RKO (cell line): ENCODE measurements at places on chromosomes 6 and 20.

GRCh38 chr20:63094767-63095499, 88.2 kb upstream of the BHLHE23 start:
- no peak for DNase-seq

- DNase-seq = peak; percentile 51
Measured at GRCh38 chr6:104325341-104326172, 534.2 kb downstream of the HACE1 start.

GRCh38 chr6:53294095-53294494, 54.7 kb downstream of the ELOVL5 start:
- no peak for DNase-seq

DNA sequence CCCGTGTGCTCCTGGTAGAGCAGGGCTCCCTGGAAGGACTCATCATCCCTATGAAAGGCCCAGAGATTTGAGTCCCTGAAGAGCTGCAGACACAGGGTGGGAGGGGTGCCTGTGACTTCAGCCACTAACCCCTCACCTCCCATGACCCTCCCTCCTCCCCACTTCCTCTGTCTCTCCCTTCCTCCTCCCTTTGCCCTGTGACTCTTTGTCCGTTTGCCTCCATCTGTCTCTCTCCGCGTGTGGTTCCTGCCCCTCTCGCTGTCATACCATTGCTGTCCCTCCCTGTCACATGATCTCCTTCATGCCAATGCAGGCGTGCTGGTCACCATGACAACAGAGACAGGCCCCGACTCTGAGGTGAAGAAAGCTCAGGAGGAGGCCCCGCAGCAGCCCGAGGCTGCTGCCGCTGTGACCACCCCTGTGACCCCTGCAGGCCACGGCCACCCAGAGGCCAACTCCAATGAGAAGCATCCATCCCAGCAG, 19.0 kb downstream of the EPB41L1 start:
- no peak for DNase-seq

GRCh38 chr20:44160133-44160532, 26.9 kb downstream of the JPH2 start:
- DNase-seq = no peak

DNA sequence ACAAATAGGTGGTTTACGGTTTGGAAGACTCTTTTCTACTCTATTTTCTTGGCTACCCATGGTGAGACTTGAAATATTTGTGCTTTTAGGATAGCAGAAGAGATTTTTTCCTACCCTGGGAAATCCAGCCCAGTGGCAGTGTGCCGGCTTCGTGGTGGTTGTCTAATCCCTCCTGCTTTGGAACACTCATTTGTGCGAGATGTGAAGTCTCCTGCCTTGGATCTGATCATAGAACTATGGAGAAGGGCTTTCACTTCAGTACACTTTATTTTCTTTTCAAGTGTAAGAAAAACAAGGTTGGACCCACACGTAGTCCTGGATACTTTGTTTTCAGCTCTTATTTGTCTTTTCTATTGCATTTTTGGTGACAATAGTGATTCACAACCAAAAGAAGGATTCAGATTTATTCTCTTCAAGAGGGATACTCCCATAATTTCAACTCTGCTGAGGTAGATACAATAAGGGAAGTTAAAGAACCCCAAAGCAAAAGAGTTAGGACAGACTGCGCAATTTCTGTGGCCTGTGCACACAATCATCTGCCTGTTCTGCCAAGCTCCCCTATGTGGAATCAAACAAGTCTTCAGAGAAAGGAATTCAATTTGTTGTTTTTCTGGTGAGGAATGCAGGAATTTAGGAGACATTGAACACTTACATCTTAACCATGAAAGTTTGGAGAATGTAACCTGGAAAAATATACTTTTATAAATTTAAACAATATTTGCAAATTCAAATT, 413.2 kb downstream of the GJA1 start:
- no peak for DNase-seq

DNA sequence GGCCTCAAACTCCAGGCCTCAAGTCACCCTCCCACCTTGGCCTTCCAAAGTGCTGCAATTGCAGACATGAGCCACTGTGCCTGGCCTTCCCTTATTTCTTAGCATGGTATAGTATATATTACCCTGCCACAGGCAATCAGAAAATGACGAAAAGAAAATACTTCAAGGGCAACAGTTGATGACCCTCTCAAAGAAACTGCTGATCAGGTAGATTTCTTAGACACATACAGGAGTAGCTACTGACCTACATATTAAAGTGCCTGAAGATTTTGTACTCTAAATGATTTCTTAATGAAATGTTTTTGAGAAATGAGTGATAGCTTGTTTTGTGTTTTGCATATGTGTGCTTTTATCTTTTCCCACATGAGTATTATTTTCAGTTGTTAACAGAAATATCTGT, 4.6 kb downstream of the SLC35F1 start:
- DNase-seq = no peak

DNA sequence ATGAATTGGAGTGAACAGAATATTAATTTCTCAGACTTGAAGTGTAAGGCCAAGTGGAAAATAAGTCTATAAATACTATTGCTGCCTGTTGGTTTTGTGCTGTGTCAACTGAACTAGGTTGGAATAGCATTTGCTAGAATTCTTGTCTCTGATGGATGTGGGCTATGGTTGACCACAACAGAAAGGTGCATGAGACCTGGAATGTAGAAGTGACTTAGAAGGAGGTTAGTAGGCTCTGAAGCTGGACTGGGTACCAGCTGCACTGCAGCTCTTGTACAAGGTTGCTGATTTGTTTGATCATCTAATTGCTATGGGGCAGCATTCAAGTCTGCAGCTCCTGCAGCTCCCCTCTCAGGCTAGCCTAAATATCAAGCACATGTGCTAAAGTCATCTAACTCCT, 479.0 kb upstream of the NRSN1 start:
- DNase-seq = no peak

DNA sequence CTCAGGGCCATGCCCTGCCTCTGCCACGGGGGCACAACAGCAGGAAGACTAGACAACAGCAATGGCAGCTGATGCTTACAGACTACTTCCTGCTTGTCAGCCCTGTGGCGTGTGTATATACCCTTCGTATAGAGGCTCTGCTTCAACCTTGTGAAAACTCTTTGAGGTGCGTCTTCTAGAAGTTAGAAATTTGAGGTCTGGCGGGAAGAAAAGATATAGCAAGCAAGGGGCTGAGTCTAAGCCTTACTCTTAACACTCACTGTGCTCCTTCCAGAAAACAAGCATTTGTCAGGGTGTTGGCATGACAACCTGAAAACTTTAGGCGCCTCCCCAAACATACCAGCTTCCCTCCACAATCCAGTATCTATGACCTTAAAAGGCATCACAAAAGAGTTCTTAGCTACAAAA, 33.3 kb downstream of the JPH2 start:
- DNase-seq = no peak

DNA sequence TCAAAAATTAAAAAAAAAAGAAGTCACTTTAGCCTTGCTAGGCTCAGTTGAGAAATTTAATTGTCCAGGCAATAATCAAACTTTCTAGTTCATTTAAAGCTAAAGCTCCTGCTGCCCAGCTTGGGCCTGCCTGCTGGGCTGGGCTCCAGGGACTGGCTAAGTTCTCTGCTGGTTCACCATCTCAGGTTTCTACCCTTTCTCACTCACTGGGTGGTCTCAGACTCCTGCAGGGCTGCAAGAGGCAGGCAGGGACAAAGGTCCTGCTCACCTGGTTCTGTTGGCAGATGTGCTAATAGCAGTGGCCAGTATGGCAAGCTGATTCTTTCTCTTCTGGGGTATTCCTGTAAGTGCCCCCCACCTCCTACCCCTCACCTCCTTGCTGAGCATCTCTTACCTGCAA, 21.2 kb upstream of the RTF2 start:
- no peak for DNase-seq

DNA sequence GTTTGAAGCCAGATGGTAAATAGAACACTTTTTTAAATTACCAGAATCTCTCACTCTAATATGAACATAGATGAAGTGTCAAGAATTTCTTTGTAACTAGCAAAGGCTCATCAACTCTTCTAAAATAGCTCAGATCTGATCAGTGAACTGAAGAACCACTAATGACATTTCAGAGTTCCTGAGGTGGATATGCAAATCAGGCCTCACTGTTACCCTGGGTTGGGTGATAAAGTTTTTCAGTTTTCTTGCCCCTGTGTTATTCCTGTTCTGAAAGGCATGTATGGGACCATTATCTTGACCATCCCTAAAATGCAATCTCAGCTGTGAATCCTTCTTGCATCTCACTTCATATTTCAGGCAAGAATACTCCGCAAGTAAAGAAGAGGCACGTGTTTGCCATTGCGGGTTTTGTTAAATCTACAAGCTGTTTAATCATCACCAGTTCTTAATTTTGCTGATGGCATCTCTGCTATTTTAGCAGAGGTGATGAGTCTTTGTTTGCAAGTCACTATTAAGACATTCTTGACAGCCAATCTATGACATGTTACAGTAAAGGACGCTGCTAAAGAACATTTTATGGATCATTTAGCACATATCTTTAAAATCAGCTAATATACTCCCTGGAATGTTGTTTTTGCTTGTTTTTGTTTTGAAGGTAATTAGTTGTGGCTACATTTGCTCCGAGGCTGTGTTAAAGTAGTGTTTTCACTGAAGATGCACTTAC, 47.9 kb downstream of the KHDC1L start:
- no peak for DNase-seq

- no peak for DNase-seq
Measured at GRCh38 chr6:31979238-31979898, 2.5 kb upstream of the C4A start.

- DNase-seq = no peak
Measured at GRCh38 chr20:50699688-50700087, 8.3 kb upstream of the RIPOR3 start.

GRCh38 chr20:16621435-16622141, 48.3 kb upstream of the KIF16B start:
- DNase-seq = no peak

GRCh38 chr6:20399518-20399917, 2.2 kb upstream of the E2F3 start:
- no peak for DNase-seq

GRCh38 chr6:25137916-25138232, 141.3 kb upstream of the CARMIL1 start:
- DNase-seq = no peak

DNA sequence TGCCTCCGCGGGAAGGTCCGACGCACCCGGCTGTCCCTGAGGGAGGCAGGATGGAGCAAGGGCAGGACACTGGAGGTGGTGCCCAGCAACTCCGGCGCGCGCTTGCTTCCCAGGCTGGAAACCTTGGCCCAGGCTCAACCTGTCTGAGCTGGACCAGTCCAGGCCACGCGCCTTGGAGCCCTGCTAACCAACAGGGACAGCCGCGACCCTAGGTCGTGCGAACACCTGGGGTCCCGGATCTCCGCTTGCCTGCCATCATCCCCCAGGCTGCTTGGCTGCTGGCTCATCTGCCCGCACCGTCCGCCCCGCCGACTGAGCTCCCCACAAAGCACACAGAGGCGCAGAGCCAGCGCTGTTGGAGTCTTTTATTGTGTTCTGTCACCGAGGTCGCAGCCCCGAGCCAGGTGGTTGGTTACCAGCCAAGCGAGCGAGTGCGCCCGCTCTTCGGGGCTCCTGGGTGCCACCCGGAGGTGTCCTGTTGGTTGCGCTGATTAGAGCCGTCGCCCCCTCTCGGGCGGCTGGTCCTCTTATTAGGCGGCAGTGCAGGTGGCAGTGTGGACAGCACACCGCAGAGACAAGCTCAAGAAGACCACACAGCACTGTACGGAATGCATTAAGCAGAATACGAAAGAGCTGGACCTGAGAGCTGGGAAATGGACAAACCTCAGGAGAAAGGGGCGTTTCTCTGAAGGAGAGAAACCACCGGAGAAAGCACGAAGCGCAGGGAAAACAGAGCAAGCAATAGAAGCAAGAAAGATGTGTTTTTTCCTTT, 3.8 kb downstream of the COL12A1 start:
- no peak for DNase-seq

DNA sequence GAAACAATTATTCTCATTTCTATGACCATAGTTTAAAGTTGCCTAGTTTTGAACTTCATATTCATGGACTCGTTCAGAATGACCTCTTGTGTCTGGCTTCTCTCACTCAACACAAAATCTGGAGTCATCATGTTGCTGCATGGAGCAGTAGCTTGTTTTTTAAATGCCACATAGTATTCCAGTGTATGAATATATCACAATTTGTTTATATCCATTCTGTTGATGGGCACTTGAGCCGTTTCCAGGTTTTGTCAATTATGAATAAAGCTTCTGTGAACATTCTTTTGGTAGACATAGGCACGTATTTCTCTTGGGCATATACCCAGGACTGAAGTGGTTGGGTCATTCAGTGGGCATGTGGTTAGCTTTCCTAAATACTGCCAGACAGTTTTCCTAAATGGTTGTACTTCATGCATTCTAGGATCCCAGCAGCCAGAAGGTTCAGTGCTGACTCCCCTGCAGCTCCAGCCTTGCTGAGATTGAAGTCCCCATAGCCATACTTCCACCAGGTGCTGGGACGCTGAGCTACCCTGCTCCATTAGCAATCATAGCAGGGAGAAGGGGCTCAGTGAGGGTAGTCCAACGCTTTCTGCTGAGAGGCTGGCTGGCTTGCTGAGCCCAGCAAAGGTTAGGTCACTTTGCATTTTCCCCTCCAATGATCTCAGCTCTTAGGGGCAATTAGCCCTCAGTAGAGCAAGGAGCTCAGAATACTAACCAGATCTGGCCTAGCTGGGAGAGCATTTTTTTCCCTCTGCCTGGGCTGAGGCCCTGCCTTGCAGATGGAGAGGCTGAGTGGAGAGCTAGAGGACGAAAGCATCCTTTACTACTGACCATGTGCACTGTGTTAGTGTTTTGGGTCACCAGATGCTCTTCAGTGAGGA, 35.7 kb upstream of the CTNNBL1 start:
- no peak for DNase-seq

DNA sequence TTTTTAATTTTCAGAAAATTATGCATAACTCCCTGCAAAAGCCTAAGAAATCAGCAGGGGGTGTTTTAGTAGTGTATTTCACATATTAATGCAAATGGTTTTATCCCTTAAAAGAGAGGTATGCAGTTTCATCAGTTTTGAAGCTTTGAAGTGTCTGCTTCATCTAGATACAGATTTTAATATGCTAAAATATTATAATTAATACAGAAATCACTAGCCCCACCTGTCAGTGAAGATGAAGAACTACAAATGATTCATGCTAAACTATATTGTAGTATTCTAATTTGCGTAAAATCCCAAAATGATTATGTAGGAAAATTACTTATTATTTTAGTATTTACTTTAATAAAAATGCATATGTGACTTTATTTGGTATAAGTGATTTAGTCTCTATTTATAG, 2.9 kb upstream of the TFB1M start:
- DNase-seq = peak; percentile 38

GRCh38 chr20:54048481-54048880, 21.9 kb downstream of the BCAS1 start:
- DNase-seq = no peak

GRCh38 chr6:122400121-122400450, 634 bp downstream of the HSF2 start:
- DNase-seq = peak; percentile 35
